ENCODE measurements at places on chromosomes 3 and 15. TPM values are rescaled to one million over a fixed set of nuclear protein-coding genes. Genes with fewer than 3 reads are reported as not detected.

CCR5 gene
- total RNA-seq: 1.2 TPM

MTFMT gene
- 45.7 TPM for total RNA-seq

CFAP100 gene
- total RNA-seq: not detected

FGD5 gene
- total RNA-seq: 33.3 TPM

PLA2G4D gene
- total RNA-seq: not detected

DNA sequence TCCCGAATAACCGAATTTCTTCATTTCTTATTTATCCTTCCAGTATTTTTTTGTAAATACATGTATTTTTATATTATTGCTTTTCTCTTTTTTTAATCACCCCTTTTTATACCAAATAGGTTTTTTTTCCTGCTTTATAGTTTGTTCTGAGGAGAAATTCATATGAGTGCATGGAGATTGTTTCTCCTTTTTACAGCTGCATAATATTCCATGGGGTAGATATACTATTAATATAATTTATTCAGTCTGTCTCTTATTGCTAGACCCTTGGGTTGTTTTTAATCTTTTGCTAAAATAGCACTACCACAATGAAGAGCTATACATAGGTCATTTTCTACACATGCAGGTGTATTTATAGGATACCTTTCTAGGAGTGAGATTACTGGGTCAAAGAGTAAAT is 3.5 kb upstream of the TMEM87A start:
- peak overlapping the region; percentile 99 for H3K27ac ChIP-seq
- H3K36me3 ChIP-seq: peaks cover 36% of the 10 kb centered on the region
- H3K4me1 ChIP-seq: no peaks in the 10 kb centered on the region
- no peaks in the 10 kb centered on the region for H3K27me3 ChIP-seq

DNA sequence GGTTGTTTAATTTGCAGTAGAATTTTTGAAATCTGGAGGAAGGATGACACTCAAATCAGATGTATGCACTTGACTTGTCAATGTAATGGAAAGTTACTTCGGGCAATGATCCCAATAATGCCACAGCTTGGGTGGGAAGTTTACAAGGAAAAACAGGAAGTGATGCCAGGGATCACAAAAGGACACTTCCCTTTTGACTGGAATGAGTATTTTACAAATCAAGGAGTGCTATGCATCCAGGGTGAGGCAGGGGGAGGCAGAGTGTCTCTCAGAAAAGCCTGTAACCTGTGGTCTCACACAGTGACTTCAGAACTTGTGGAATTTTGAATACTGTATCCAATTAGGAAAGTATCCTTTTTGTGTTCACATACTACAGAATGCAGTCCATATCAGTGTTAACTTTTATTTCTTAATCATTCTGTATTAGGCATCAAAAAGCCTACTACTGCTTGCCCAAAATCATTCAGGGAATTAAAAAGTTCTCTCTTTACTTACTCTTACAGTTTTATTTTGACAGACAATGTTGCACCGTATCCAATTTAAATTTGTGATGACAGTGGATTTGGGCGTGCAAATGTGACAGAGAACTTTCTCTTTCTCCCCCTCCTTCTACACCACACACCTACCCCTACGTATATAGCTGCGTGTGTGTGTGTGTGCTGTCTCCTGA is 445.1 kb downstream of the MECOM start:
- H3K27me3 ChIP-seq: no peaks in the 10 kb centered on the region
- H3K27ac ChIP-seq: no peak overlapping the region
- no peaks in the 10 kb centered on the region for H3K4me1 ChIP-seq
- H3K36me3 ChIP-seq: no peaks in the 10 kb centered on the region
- peak; percentile 42 for DNase-seq
- no peak overlapping the region for H3K4me3 ChIP-seq

DNA sequence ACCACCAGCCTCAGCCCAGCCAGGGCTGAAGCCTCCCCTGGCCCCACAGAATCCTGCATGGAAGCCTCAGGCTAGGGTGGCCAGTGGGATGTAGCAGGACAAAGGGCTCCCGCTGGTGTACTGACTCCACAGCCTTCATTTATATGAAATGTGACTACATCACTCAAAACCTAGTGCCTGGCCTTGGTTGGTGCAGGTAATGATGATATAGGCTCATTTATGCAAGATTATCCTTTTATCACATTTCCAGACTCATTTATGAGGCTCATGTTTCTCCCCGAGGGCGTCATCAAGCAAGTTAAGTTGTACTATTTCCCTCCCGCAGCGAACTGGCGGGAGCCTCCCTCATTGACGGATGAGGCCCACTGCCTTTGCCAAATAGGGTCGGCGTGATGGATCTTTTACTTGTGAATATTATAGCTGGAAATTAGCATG is 179.1 kb upstream of the SMAD3 start:
- H3K27ac ChIP-seq: no peak overlapping the region
- no peak overlapping the region for H3K4me3 ChIP-seq
- H3K36me3 ChIP-seq: no peaks in the 10 kb centered on the region
- no peak for DNase-seq
- H3K27me3 ChIP-seq: no peaks in the 10 kb centered on the region
- peaks cover 12% of the 10 kb centered on the region for H3K4me1 ChIP-seq

DNA sequence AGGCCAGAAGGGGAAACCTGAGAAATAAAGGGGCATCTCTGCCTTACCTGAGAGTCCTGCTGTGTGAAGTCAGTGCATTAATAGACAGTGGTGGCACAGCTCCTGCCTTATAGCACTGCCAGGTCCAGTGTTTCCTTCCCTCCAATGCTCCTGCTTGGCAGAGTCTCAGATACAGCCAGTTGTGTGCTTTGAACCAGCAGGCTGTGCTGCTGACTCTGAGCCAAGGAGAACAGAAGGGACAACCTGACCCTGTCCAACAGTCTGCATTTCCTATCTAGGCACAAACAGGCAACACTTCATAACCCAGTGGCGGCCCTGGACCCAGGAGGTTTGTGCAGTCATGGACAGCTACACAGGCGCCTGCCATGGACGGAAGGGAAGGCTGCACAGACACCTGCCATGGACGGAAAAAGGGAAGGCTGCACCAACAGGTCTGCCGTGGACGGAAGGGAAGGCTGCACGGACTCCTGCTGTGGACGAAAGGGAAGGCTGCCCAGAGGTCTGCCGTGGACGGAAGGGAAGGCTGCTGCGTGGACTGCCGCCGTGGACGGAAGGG is 33.9 kb upstream of the PLXNA1 start:
- H3K27ac ChIP-seq: no peak overlapping the region
- H3K4me1 ChIP-seq: no peaks in the 10 kb centered on the region
- no peaks in the 10 kb centered on the region for H3K36me3 ChIP-seq
- H3K4me3 ChIP-seq: no peak overlapping the region

GRCh38 chr15:98385752-98386381 is 262.5 kb upstream of the IGF1R start:
- H3K27ac ChIP-seq: no peak overlapping the region
- H3K4me1 ChIP-seq: peaks cover 4% of the 10 kb centered on the region
- H3K27me3 ChIP-seq: no peaks in the 10 kb centered on the region
- no peaks in the 10 kb centered on the region for H3K36me3 ChIP-seq

GRCh38 chr3:123327480-123327879 is 121.4 kb downstream of the ADCY5 start:
- H3K4me1 ChIP-seq: no peaks in the 10 kb centered on the region
- DNase-seq: no peak
- H3K27ac ChIP-seq: no peak overlapping the region
- H3K4me3 ChIP-seq: no peak overlapping the region

DNA sequence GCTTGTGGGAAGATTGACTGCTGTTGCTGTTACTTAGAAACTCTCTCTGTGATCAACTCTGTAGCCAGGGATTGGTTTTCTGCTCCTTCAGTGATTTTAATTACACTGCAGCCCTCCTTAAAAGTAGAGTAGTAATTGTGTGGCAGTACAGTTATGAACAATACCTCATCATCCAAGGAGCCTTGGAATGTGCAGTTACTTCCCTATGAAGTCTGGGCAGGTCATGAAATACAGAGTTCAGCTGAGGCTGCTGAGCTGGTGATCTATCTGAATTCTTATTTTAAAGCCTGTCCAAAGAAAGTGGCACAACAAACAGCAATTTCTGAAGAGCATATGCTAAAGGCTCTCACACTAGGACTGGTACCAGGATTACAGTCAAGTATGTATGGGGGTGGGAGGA is 37.4 kb upstream of the MRPL3 start:
- H3K36me3 ChIP-seq: no peaks in the 10 kb centered on the region
- H3K4me3 ChIP-seq: no peak overlapping the region
- H3K27me3 ChIP-seq: no peaks in the 10 kb centered on the region
- H3K27ac ChIP-seq: no peak overlapping the region
- no peaks in the 10 kb centered on the region for H3K4me1 ChIP-seq

Measured in tibial nerve (tissue), 4 donors.